ENCODE measurements at places on chromosomes 11 and 22.

DNA sequence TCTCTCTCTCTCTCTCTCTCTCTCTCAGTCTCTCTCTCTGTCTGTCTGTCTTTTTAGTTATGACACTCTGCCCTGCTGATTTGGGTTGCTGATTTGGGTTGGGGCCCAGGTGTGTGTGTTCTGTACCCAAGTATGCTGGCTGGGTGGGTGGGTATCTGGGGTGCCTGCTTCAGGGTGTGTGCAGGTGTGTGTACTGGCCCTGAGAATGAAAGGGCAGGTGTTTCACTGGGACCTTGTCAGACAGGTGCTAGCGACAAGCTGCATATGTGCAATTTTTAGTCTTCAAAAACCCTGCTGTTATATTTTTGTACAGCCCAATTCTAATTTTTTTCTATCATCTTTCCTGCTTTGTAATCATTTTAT, 943 bp downstream of the CSF2RB start:
- no peak for DNase-seq

DNA sequence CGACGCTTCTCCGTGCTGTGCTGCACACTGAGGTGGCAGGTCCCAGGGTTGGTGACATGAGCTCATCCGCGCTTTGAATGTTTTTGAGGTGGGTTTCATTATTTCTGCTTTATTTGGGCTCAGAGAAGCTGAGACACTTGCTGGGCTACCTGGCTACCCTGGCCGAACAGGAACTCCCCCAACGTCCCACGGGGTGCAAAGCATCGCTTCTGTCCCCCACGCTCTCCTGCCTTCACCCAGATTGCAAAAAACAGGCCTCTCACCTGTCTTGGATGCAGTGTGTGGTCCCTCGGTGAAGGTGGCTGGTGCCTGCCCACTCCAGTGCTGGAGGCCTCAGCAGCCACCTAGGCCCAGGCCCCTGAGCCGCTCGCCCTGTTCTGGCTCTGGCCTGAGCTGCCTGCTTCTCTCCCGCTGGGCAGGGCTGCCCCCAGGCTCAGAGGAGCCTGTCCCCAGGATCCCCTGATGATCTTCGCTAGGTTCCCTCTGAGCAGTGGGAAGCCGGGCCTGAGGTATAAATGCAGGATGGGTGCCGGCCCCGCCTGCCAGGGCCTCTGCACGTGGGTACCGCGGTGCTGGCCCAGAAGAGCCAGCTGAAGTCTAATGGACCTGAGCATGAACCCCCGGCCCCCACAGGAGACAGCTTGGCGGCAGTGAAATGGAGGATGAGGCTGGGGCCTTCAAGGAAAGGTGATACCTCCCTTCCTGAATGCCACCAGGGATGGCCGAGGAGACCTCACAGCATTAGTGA, 15.8 kb upstream of the MRGPRD start:
- no peak for DNase-seq

GRCh38 chr11:32597921-32598320, 14.3 kb downstream of the EIF3M start:
- no peak for DNase-seq

DNA sequence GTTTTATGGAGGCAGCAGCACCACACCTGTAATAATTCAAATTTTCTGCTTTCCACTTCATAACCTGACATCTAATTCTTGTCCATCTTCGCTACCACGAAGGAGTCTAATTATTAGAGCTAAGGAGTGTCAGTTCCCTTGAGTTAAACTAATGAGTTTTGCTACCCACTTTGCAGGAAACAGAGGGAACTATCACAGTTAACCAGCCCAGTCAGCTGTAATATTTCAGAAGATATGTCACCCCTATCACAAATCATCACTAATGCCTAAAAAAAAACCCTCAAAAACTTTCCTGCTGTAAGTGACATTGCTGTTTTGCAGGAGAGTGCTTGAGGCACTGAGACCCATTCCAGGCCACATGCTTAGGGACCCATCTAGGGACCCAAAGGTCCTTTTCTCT, 8.4 kb downstream of the TECTA start:
- DNase-seq = no peak

DNA sequence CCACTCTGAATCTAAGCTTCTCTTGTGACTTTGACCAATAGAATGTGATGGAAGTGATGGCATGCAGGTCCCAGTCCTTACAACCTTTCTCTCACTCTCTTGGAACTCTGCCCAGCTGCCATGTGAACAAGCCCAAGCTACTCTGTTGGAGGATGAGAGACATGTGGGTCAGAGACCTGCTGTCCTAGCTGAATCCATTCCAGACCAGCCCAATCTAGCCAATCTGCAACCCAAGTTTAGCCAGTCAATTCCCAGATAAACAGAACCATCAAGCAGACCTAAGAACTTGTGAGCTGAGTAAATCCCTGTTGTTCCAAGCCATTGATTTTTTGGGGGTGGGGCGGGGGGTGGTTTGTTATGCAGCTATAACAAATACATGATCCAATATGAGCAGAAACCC, 69.2 kb upstream of the GRK3 start:
- peak; percentile 23 for DNase-seq

GRCh38 chr11:60100516-60100915, 12.1 kb downstream of the MS4A2 start:
- DNase-seq = no peak

DNA sequence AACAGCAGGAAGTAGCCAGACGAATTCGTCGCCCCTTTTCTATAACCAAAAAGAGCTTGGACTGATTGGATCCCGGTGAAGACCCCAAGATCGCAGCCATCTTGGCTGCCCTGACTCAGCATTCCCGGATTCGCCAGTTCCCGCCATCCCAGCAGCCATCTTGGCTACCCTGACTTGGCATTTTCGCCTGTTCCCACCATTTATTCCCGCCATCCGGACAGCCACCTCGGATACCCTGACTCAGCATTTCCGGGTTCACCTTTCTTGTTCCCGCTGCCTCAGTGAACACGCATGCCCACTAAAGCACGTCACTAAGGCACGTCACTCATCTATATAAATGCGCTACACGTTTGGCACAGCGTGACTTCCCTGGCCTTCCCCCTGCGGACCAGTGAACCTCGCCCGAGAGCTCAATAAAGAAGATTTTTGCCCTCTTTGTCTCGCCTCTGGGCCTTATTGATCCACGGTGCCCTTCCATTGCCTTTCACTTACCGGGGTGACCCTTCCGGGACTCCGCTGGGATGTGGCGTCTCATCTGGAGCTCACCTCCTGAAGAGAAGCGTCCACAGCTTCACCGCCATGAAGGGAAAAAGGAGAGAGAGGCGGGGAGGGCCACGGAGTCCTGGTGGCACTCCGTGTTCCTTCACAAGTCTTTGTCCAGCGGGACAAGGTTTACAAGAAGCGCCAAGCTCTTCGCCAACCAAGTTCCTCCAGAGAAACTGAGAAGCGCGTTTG, 4.0 kb upstream of the OR56A3 start:
- DNase-seq = no peak

GRCh38 chr11:35347921-35348331, 71.4 kb downstream of the SLC1A2 start:
- no peak for DNase-seq

- DNase-seq = peak; percentile 39
Observed at GRCh38 chr11:73478737-73479347, 102.6 kb downstream of the RELT start.

- no peak for DNase-seq
Observed at GRCh38 chr22:46193898-46194310, 43.6 kb downstream of the PPARA start.

- DNase-seq = no peak
Observed at GRCh38 chr11:19026862-19027261, 33.7 kb downstream of the MRGPRX2 start.

GRCh38 chr22:41181349-41182241, 23.5 kb upstream of the L3MBTL2 start:
- DNase-seq = peak; percentile 20

DNA sequence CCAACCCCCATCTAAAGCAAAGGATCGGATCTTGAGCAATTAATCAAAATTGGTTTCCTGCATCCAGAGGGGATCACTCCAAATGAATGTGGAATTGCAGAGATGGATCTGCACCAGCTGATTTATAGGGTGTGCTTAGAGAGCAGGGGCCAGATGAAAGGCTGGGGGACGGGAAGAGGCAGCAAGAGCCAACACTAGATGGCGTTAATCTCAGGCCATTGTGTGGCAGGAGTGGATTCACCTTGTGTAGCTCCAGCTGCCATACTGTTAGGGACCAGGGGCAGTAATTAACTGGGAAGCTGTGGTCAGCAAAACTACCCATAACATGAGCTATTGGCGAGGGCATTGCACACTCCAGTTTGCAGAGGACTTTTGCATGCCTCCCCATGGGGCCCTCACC, 35.6 kb downstream of the SERPINH1 start:
- DNase-seq = peak; percentile 6

DNA sequence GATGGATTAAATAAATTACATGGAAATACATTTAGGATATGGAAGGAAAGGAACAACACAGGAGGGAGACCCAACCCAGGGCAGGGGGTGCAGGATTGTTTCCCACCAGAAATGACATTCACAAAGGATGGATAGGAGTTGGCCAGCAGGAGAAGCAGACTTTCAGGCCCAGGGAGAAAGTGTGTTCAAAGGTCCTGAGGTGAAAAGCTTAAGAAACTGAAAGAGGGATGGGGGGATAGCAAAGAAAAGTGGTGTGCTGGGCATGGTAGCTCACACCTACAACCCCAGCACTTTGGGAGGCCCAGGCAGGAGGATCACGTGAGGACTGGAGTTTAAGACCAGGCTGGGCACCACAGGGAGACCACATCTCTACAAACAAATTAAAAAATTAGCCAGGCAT, 16.6 kb upstream of the ADA2 start:
- DNase-seq = no peak

GRCh38 chr11:47192111-47192510, 5.9 kb upstream of the PACSIN3 start:
- no peak for DNase-seq

GRCh38 chr11:18705651-18706281, 7.2 kb downstream of the TMEM86A start:
- DNase-seq = peak; percentile 2

GRCh38 chr22:46592390-46592872, 27.8 kb upstream of the GRAMD4 start:
- no peak for DNase-seq

GRCh38 chr11:1826552-1827094, 8.2 kb upstream of the SYT8 start:
- no peak for DNase-seq

DNA sequence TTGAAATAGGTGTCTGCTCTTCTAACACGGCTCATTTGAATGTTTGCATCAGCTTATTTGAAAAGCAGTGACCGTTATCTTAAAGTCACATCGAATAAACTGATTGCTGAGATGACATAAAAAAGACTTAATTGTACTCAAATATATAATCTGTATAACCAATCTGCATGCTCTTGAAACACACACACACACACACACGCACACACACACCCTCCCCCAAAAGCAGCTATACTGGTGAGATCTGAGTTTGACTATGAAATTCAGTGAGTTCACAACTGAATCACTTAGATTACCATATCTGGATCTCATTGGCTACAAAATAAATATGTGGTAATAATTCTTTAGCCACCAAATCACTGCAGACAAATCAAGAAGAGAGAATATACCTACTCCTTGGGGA, 3.8 kb upstream of the IFTAP start:
- no peak for DNase-seq

DNA sequence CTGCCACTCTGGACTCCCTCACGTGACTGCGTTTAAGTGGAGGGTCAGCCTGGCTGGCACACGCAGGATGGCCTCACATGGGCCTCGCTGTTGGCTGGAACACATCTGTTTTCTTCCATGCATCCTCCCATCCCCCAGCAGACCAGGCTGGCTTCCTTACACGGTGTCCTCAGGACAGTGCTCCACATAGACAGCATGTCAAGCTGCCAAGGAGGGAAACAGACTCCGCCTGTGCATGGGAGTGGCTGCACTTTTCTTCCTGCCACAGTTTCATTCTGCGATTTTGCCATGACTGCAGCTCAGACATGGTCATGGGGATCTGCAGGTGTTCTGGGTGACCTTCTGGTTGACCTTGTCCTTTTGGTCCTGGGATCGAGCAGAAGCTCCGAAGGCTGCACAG, 344.2 kb downstream of the SHANK2 start:
- no peak for DNase-seq

- DNase-seq = no peak
Observed at GRCh38 chr11:71991494-71991893, 7.2 kb upstream of the IL18BP start.

DNA sequence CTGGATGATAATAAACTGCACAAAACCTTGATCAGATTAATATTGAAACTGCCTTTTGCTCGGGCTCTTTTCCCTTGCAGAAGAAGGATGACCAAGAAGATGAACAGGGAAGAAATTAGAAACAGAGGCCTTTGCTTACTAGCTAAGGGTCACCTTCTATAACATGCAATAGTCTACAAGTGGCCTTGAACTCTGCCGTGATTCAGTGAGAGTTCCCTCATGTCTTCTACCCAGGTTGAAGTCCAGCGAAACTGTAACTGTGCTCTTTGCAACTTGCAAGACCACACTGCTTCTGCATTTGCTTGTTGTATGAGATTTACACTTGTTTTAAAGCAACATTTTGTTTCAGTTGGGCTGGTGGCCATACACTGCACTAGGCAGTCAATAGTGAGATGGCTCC, 108.4 kb downstream of the IGLL1 start:
- no peak for DNase-seq

- no peak for DNase-seq
Observed at GRCh38 chr11:85171648-85172257, 455.4 kb downstream of the DLG2 start.

DNA sequence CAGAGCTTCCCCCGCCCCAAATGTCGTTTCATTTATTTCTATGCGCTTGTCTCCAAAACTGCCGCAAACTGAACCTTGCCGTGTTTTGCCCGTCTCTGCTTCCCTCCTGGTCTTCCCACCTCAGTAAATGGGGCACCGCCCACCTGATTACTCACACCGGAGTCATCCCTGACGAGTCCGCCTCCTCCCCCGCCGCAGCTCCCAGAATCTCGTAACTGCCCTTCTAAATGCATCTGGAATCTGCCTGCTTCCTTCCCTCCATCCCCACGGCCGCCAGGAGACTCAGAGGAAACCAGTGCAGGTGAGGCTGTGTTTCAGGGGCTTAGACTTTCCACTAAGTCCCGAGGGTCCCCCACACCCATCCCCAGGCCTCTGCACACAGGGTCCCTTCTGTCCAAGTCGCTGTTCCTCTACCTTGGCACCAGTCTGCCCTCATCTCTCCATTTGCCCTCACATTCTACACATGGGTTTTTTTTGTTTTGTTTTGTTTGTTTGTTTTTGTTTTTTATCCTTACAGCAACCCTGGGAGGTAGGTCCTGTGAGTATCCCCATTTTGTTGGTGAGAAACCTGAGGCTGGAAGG, 62.6 kb upstream of the PHF21B start:
- no peak for DNase-seq

- no peak for DNase-seq
Observed at GRCh38 chr11:10158461-10158860, 135.6 kb downstream of the SBF2 start.

- no peak for DNase-seq
Observed at GRCh38 chr11:10660323-10660722, 33.2 kb downstream of the IRAG1 start.

- DNase-seq = no peak
Observed at GRCh38 chr11:35804451-35805040, 139.3 kb upstream of the LDLRAD3 start.

DNA sequence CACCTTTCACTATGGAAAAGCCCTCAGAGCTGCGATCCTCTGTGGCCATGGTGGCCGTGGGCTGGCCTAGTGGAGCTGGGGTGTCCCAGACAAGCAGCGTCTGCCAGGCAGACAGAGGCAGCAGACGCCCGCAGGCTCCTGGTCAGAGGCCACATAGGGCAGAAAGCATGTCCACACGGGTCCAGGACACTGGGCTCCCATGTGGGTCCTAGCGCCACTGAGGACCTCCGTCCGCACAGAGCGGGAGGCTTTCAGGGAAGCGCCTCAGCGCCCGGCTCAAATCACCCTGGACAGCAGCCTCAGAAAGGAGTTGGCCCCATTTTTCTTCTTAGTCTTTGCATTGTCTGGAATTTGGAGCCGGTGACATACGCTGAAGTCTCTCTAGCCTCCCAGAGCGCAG, 389.7 kb downstream of the BRD1 start:
- no peak for DNase-seq
